ENCODE measurements at places on chromosomes 1 and 21.

DNA sequence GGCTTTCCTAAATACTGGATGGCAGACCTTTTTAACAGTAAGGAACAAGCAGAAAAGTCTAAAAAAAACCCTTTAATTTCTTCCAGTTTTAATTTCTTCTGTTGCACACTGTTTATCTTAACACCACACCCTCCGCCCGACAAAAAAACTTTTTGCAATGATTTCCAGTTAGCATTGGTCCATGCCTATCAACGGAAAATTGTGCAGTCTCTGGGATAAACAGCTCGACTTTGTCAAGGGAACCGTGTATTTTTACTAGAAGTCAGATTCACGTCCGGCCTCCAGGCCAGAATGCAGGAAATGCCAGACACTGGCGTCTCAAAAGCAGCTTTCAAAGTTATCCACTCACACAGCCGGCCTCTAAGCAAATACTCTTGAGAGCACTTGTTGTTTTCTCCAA, 378 bp upstream of the NUP210L start:
- DNase-seq: no peak

DNA sequence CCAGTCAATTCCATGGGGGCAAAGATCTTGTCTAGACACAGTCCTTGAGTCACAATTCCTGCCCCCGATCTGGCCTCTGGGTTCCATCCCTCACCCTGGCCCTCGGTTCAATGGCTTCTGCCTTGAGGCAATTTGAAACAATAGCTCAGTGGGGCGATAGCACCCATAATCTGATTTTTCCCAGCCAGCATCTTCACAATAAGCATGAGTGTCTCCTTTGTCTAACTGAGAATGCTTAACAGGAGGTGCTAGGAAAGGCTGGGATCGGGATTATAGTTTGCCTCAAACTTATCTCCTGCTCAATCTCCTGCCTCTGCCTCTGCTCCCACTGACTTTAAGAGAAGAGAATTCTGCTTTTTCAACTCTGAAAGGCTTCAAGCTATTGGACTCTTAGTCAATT, 293.9 kb upstream of the PROX1 start:
- DNase-seq: no peak

GRCh38 chr1:54355931-54356679, 50.1 kb downstream of the SSBP3 start:
- no peak for DNase-seq

DNA sequence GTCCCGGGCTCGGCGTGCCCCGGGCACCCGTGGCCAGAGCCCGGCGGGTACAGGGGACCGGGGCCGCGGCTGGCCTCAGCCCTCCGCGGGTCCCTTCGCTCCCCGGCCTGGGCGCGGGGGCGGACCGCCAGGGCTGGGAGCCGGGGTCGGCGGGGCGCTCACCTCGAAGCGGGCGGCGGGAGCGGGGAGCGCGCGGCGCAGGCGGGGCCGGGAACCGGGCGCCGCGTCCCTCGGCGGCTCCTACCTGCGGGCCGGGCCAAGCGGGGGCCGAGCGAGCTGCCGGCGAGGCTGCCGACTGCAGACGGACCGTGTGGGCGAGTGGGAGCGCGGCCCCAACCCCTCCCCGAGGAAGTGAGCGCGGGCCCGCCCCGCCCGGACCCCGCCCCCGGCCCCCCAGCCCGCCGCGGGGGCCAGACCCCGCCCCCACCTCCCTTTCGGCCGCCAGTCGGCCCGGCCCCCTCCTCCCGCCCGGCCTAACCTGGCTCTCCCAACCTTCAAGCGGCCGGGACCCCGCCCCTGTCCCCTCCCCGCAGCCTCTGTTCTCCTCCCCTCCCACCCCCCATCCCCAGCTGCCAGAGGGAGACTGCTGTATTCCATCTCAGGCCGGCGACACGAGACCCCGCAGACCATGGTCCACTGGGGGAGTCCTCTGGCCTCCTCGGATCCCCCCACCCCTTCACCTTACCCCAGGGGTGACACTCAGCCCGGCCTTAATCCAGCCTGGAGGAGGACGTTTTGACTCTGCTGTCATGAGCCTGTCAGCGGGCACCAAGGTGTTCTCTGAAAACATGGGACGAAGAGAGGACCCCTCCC, at the start of gene FHL3:
TSS of gene FHL3 (minus strand) at position 320 of the 813 bp plus-strand sequence. CDS start 6,102 bp downstream, outside the sequence.
- no peak for DNase-seq

DNA sequence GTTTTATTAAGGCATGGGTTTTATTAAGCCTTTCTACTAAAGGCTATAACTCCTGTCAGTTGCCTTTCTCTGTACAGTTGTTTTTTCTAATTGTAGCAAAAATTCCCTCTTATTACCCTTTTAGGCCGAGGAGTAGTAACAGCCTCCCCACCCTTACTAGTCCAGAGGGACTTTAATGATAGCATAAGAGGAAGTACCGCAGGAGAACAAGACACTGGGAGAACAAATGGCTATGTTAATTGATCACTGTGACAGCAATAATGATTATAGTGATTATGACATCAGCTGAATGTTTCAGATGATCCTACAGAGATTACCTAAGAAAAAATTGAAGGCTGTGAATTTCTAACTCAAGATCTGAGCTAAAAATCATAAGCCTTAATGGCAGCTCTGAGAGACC, 383.0 kb upstream of the PTBP2 start:
- DNase-seq: no peak

DNA sequence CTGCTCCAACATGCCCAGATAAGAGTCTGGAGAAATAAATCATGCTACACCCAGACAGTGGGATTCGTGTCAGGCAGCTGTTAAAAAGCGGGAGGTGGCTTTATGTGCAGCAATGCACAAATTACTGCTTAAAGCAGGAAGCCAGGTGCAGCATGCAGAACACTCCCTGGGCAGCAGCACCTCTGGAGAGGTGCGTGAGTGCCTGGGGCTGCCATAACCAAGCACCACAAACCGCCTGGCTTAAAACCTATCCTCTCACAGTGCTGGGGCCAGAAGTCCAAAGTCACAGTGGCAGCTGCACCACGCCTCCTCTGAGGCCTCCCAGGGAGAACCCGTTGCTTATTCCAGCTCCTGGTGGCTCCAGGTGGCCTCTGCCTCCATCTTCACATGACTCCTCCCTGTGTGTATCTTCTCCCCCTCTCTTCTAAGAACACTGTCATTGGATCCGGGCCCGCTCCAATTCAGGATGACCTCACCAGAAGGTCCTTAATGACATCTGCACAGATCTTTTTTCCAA, 115.6 kb downstream of the SIK1 start:
- DNase-seq: no peak
